Activated CD8-positive, alpha-beta memory T cell treated with anti-CD3 and anti-CD28 coated beads for 1 hour (primary cell): ENCODE measurements at places on chromosomes 7 and 10.

DNA sequence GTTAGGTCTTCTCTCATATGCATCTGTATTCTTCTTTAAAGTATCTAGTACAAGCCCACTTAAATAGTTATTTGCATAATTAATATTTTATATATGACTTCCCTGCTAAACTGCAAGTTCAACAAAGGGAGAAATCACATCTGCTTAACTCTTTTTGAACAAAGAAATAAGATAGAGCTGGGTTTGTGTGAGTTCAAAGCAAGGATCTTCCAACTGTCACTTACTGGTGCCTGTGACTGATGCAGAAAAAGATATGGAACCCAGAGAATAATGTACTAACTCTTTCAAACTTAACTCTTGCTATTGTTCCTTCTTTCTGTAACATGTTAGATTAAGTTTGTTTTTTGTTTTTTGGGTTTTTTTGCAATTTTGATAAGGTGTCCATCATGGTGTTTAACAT is 71.3 kb upstream of the SP4 start:
- no peak for DNase-seq

GRCh38 chr7:106827626-106828025 is 37.5 kb upstream of the PIK3CG start:
- no peak for DNase-seq

GRCh38 chr7:95027234-95027872 is 120.0 kb downstream of the PPP1R9A start:
- DNase-seq = no peak

- no peak for DNase-seq
Measured at GRCh38 chr7:132450188-132450587, 126.1 kb downstream of the PLXNA4 start.

- no peak for DNase-seq
Measured at GRCh38 chr10:131818510-131819234, 82.1 kb upstream of the PPP2R2D start.
